ENCODE measurements at places on chromosomes 1 and 21.
A peak's percentile ranks its signal among the peaks of the same experiment; 100 is the strongest.

DNA sequence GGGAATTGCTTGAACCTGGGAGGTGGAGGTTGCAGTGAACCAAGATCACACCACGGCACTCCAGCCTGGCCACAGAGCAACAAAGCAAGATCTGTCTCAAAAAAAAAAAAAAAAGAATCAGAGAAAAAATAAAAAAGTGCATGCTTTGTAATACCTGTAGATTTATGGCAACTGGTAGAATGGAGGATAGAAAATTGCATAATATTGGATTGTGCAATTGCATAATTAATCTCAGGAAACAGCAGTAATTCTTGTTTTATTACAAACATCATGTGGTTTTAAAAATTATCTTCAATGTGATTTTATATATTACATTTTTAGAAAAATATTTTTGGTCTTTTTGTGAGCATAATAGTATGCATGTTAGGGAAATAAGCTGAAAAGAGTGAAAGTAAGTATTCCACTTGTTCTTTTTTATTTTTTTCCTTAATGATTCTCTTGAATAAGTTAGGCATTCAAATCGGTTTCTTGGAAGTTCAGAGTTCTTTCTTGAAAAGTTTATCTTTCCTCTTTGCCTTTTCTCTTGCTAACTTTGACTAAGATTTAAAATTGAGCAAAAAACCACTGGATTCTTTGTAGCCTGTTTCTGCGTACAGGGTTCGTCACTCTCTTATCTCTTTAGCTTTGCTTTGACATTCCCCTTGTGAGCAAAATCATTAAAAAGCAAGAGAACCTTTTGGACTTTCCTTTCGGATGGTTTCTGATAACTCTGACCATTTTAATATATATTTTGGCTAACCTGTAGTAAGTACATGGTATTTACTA is 127.5 kb upstream of the ADAMTS5 start:
- DNase-seq, result no peak

DNA sequence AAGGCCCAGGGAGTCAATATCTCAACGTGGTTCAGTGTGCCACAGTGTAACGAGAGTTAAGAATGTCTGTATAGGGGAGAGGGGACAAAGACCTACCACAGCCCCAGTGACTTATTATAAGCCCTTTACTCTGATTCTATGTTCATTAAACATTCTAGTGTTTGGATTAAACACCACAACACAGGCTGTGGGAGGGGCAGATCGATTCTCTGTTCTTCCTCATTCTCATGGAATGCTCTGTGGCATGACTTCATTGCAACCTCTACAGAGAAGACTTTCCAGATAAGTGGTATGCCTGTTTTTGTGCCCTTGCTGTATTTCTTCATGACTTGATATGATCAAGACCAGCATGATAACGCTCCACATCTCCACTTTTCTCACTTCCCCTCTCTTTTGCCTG is 39.0 kb upstream of the CD5L start:
- DNase-seq, result no peak

DNA sequence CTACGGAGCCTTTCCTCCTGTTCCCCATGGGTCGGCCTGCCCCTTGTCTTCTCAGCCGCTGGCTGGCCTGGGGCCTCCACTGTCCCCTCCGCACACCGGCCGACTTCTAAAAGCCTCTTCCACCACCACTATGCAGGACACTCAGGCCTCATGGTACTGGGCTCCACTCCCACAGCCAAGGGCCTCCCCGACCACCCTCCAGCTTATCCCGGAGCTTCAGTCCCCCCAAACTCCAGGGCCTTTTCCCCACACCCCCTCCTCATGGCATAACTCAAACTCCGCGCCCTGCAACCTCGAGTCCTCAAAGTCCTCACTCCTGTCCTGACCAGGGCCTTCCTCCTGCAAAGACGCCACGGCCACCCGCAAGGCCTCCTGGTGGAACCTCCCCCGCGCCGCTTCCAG is 2.0 kb downstream of the LRRC41 start:
- DNase-seq, result no peak

DNA sequence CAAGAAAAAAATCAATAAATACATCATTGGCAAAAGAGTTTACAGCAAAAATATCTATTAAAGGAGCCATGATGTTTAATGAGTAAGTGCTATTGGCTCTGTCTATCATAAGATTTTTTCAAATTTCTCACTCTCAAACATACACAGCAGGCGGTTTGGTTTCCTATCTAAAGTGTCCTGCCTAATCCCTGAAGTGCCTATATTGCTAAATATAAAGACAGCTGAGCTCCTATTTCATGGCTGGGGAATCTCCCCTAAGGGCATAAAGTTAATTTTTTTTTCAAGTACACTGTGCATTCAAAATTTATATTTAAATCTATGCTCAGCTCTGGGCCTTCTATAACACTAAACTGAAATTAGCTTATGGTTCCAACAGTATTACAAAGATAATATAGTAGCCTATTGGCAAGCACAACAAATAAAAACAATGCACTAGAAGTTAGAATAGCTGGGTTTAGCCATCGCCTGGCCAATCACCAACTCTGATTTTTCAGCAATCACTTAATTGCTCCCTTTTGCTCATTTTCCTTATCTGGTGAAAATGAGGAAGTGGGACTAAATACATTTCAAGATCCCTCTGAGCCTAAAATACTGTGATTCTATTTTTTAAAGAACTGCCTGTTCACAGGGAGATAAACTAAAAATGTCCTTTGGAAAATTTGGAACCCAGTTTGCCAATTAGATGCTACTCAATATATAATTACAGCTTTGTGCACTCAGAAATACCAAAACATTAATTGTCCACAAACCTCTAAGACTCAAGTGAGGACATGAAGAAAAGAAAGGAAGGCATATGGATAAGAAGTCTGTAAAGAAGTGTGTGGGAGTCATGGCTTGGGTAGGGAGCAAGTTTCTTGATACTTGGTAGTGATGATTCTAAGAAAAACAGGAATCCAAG is 62.5 kb downstream of the WDR64 start:
- no peak for DNase-seq

- no peak for DNase-seq
Observed at GRCh38 chr1:231286603-231287002, 45.6 kb downstream of the GNPAT start.

GRCh38 chr1:86423873-86424272 is at the start of gene CLCA2:
Gene CLCA2, plus strand, starts transcription at chr1:86424171. Its CDS starts 77 bp downstream, at chr1:86424248.
- no peak for DNase-seq

DNA sequence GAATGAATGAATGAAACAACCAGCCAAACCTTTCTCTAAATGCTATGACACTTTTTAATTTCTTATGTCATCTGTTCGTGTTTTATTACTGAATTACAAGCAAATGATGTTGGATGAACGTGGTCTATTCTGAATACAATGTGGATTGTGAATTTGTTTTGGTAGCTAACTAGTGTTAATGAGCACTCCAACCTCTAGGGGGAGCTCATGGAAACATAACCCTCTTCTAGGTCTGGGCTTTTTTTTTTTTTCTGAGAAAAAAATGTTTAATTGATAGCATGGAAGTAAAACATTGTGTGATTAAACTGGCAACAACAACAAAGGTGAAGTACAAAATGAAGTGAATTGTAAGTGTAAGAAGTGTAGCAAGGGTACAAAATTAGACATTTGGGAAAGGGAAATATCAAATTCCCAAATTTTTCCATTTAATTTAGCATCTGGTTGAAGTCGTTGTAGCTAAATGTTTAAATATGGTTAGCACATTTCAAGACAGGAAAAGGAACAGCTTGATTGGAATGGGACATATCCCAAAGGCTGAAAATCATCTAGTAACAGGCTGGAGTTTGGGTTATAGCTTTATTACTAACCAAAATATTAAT is 42.6 kb upstream of the PTGS2 start:
- no peak for DNase-seq

- DNase-seq, result no peak
Observed at GRCh38 chr1:214504330-214504729, 47.1 kb downstream of the PTPN14 start.

- DNase-seq, result no peak
Observed at GRCh38 chr1:21338573-21339355, 48.5 kb upstream of the ECE1 start.

- DNase-seq, result no peak
Observed at GRCh38 chr1:207401578-207401977, 52.5 kb upstream of the CR2 start.

GRCh38 chr1:26610781-26611180 is 81.2 kb downstream of the RPS6KA1 start:
- DNase-seq, result no peak

- DNase-seq, result no peak
Observed at GRCh38 chr1:86233403-86233802, 76.8 kb upstream of the COL24A1 start.

- DNase-seq, result no peak
Observed at GRCh38 chr21:17598437-17598836, 14.3 kb downstream of the BTG3 start.

GRCh38 chr1:31376375-31377134 is 3.7 kb upstream of the FABP3 start:
- no peak for DNase-seq

GRCh38 chr1:182718311-182718710 is 33.9 kb upstream of the RGS8 start:
- no peak for DNase-seq

GRCh38 chr1:245688536-245689453 is 534.0 kb downstream of the KIF26B start:
- no peak for DNase-seq

- DNase-seq, result no peak
Observed at GRCh38 chr1:7580923-7581753, 190.0 kb upstream of the VAMP3 start.

GRCh38 chr1:32964461-32965250 is at the start of gene RNF19B:
Gene RNF19B, minus strand, starts transcription at chr1:32964809. Its CDS starts 124 bp downstream, at chr1:32964685.
- DNase-seq, result peak; percentile 91

DNA sequence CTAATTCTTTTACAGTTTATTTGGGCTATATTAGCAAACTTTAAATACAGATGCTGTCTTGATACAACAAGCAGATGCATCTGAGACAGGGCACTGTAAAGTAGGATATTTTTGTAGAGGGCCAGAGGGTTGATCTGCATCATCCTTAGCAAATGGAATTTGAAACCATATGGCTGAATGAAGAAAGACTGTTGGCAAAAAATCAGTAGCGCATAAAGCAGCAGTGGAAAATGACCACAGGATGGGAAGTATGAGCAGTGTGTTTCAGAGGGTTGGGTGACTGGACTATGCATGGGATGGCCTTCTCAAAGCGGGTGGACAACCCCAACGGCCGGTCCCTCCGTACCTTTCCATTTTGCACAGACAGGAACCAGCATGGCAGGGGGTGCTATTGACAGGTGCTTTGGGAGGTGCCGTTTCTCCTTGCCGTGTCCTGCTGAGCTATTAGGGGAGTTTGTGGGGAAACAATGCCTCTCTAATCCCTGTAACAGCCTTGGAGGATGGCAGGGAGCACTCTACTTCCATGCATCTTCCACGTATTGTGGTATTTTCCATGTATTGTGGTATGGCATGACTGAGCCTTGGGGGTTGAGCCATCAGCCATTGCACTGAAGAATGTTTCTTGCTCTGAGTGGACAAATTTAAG is 5.9 kb downstream of the LRRC8B start:
- DNase-seq, result no peak

DNA sequence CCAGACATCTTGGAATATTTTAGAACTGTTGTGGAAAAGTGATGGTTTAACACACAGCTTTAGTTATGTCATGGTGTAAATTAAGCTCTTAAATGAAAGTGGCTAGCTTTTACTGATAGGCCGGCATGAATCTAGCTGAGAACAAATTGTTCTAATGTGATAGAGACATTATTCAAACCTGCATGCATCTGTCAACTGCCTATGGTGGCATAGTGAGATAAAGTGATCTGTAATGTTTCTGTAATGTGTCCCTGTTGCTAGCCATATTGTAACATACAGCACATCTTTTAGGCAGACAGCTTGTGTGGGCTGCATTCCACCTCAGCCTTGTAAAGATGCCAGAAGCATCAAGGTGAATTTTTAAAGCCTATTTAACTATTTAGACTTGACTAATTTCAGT is 16.0 kb downstream of the LRIG2 start:
- no peak for DNase-seq

DNA sequence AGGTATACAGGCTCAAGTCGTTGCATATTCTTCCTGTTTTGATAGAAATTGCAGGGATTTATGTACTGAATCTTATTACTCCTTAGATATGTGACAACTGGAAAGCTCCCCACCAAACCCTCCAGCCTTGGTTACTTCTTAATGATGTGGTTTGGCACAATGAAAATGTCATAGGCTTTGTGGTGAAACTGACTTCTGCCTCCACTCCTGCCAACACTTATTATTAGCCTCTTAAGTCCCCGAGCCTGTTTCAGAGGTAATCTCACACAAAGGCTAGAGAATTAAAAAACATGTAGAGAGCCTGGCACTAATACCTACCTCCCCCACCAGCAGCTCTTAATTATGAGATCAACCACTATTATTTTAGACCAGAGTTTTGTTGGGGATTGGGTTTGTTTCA is 4.2 kb downstream of the COX20 start:
- no peak for DNase-seq

GRCh38 chr1:233379869-233380438 is 52.4 kb downstream of the MAP3K21 start:
- no peak for DNase-seq

- DNase-seq, result no peak
Observed at GRCh38 chr1:197677752-197678295, 97.5 kb downstream of the DENND1B start.

DNA sequence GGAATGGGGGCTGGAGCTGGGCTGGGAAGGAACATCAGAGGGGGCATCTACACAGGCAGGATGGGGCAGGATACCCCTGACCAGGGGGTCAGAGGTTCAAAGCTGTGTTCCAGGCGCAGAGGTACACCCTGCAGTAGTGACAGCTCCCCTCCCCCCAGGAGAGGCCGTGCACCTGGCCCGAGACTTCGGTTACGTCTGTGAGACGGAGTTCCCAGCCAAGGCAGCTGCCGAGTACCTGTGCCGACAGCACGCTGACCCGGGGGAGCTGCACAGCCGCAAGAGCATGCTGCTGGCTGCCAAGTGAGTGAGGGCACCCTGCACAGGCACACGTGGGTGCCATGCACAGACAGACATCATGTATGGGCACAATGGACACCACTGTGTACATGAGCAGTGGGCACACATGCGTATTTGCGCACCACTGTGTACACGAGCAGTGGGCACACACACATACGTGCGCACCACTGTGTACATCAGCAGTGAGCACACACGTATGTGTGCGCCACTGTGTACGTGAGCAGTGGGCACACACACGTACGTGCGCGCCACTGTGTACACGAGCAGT is 17.4 kb downstream of the TFAP2E start:
- no peak for DNase-seq

GRCh38 chr1:63148825-63149645 is 173.3 kb upstream of the FOXD3 start:
- no peak for DNase-seq

DNA sequence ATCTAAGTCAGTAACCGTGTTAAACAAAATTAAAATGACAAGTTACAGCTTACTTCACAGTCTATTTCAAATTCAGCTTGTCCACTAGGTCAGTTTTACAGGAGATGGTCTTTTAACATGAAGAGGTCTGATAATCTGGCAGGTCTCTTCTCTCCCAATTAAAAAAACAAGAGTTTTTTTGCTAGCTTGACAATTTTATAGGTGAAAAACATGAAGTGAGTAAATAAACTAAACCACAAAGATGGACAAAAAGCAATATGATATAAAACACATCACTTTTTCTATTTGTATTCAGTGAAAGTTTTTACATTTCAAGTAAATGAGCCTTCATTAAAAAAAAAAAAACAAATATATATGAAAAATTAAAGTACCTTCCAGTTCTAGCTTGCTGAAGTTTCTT is 25.0 kb upstream of the TTC39A start:
- no peak for DNase-seq

- DNase-seq, result no peak
Observed at GRCh38 chr1:95013950-95014574, 58.7 kb downstream of the ALG14 start.

- DNase-seq, result no peak
Observed at GRCh38 chr1:171984850-171985485, 143.7 kb downstream of the DNM3 start.

All from stimulated activated CD4-positive, alpha-beta T cell treated with anti-CD3 and anti-CD28 coated beads, Interleukin-1b, Interleukin-23, amount 100 ng/mL, for 1 hour (primary cell).